Breast epithelium (tissue), 4 donors: ENCODE measurements at places on chromosomes 7 and 10. TPM values are rescaled to one million over a fixed set of nuclear protein-coding genes. Genes with fewer than 3 reads are reported as not detected.

GRCh38 chr7:54705436-54705835, 53.6 kb downstream of the SEC61G start:
- no peak overlapping the region for H3K4me3 ChIP-seq
- H3K36me3 ChIP-seq: no peaks in the 10 kb centered on the region
- no peaks in the 10 kb centered on the region for H3K4me1 ChIP-seq
- H3K27me3 ChIP-seq: no peaks in the 10 kb centered on the region
- no peak for DNase-seq
- H3K27ac ChIP-seq: no peak overlapping the region

- H3K27me3 ChIP-seq: no peaks in the 10 kb centered on the region
- DNase-seq: no peak
- no peak overlapping the region for H3K27ac ChIP-seq
- no peak overlapping the region for H3K4me3 ChIP-seq
Observed at GRCh38 chr7:36215457-36215765, 62.4 kb downstream of the EEPD1 start.

GRCh38 chr7:19294619-19295018, 149.4 kb upstream of the FERD3L start:
- DNase-seq: no peak
- no peaks in the 10 kb centered on the region for H3K27me3 ChIP-seq

DNA sequence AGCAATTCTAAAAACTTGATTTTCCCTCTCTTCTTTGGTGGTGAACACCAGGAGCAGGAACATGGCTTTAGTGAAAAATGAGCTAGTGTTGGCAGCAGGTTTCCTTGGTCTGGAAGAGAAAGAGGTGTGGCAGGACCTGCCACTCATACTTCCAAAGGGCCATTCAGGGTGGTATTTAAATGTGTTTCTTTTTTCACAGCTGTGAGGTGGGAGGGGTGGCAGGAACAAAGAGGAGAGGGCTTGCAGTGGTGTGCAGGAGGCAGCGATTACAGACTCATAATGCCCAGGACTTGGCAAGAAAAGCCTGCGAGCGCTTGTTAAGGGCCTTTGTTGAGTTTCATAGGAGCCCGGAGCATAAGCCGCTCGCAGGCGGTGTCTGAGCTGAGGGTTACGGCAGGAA, 36.8 kb downstream of the WIPF3 start:
- no peaks in the 10 kb centered on the region for H3K36me3 ChIP-seq
- DNase-seq: no peak
- no peak overlapping the region for H3K4me3 ChIP-seq
- H3K27ac ChIP-seq: no peak overlapping the region

- no peak overlapping the region for H3K4me3 ChIP-seq
- peaks cover 9% of the 10 kb centered on the region for H3K4me1 ChIP-seq
- no peak for DNase-seq
- no peaks in the 10 kb centered on the region for H3K36me3 ChIP-seq
Observed at GRCh38 chr10:127904311-127905000, 2.4 kb upstream of the PTPRE start.

DNA sequence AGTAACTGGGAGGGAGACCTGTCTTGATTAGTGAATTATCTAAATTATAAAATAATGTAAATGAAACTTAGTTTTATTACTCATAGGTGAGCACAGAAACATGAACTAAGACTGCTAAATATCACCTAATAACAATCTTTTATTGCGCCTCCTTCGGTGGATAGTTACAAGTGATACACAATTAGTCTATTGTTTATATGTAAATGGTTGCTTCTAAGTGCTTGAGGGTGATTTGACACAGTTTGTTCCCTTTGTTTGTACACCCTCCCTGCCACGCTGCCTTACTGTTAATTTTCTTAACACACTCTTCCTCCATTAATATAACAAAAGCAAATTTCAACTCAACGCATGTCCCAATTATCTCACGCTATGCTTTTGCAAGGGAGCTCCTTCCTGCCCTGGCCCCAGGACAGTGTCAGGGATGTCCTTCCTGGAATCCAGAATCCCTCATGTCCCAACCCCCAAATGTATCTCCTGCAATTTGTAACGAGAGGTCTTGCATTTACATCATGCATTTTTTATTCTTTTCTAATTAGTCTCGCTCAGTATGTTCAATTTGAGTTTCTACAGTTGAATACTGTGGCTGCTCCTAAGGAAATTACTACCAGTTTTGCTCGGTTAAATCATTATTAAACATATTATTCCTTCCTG, 4.2 kb downstream of the NPSR1 start:
- H3K4me1 ChIP-seq: no peaks in the 10 kb centered on the region
- no peaks in the 10 kb centered on the region for H3K27me3 ChIP-seq
- no peak overlapping the region for H3K27ac ChIP-seq
- H3K36me3 ChIP-seq: no peaks in the 10 kb centered on the region
- DNase-seq: no peak

- no peak for DNase-seq
- H3K27me3 ChIP-seq: no peaks in the 10 kb centered on the region
- no peak overlapping the region for H3K4me3 ChIP-seq
- no peaks in the 10 kb centered on the region for H3K4me1 ChIP-seq
Observed at GRCh38 chr7:2279896-2280295, 34.3 kb downstream of the SNX8 start.

DNA sequence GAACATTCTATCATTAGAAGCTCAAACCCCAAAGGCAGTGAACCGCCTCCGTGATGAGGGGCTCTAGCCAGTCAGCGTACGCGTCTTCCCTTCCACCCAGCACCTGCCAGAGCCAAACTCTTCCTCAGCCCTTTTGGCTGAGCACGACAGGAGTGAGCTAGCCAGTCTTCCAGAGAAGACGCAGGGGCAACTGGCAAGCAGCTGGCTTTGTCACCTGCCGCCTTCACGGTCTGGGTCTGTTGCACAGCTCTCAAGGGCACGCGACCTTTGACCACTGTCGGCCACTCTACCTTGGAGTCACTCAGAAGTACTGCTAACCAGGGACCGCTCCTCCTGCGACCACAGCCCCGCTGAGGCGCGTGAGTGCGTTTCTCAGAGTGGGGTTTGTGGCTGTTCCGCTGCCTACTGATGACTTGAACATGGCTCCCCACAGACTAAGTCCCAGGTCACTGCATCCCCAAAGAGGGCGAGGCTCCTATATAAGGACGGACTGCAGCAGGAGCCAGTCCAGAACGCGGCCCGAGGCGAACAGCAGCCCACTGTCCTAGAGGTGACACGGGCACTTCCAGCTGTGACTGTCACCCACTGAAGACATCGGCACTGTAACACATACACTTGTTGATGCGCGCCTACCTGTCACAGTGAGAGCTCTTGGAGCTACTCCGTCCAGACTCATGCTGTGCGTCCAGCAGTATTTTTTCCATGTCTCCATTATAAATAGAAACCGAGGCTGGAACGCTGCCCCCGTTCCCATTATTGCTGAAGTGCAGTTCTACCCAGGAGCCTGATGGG, 8.4 kb downstream of the BNIP3 start:
- H3K27me3 ChIP-seq: no peaks in the 10 kb centered on the region
- H3K36me3 ChIP-seq: peaks cover 8% of the 10 kb centered on the region
- H3K27ac ChIP-seq: peak overlapping the region; percentile 1
- no peak overlapping the region for H3K4me3 ChIP-seq
- DNase-seq: peak; percentile 20

GRCh38 chr7:31251441-31251840, 89.1 kb downstream of the NEUROD6 start:
- no peaks in the 10 kb centered on the region for H3K27me3 ChIP-seq
- H3K27ac ChIP-seq: no peak overlapping the region
- no peaks in the 10 kb centered on the region for H3K4me1 ChIP-seq
- H3K36me3 ChIP-seq: no peaks in the 10 kb centered on the region
- DNase-seq: no peak
- H3K4me3 ChIP-seq: no peak overlapping the region

DNA sequence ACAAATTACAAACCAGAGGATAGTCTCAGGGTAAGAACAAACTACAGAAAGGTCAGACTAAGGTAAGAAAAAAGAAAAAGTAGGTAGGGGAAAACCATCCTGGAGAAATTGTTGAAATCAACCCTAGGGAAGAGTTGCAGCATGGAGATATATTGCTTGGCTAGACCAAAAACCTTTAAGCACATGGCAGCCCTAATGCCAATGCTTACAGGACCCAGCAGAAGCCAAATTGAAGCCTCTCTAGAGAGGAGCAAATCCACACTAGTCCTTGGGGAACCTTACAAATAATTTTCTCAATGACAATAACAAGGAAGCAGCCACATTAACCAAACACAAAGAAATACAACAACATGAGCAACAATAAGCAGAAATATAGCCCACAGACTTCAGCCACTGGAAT, 81.9 kb downstream of the CNOT4 start:
- H3K36me3 ChIP-seq: no peaks in the 10 kb centered on the region
- H3K4me1 ChIP-seq: no peaks in the 10 kb centered on the region
- H3K4me3 ChIP-seq: no peak overlapping the region
- no peak for DNase-seq
- H3K27ac ChIP-seq: no peak overlapping the region
- H3K27me3 ChIP-seq: no peaks in the 10 kb centered on the region

DNA sequence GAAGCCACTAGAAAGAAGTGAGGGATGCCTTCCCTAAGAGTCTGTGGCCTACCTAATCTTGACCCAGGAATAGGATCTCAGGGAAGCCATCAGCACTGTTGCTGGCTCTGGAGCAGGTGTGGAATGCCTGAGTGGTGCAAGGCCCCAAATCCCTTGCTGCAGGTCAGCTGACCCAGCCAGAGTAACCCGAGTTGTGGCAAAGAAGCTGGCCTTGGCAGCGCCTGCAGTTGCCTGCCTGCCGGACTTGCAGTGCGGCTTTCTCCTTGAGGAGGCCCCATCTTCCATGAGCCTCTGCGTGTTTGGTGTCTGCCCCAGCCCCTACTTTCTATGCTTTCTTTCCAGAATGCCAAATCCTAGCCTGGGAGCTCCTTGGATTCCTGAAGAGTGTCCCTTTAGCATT, 5.8 kb downstream of the KIAA1217 start:
- peaks cover 5% of the 10 kb centered on the region for H3K4me1 ChIP-seq
- H3K27ac ChIP-seq: peak overlapping the region; percentile 85
- no peaks in the 10 kb centered on the region for H3K27me3 ChIP-seq
- no peaks in the 10 kb centered on the region for H3K36me3 ChIP-seq
- no peak overlapping the region for H3K4me3 ChIP-seq
- DNase-seq: no peak

CLRN3 gene
- total RNA-seq: not detected

SEMA3E gene
- 13.5 TPM for total RNA-seq

COBL gene
- total RNA-seq: 16.1 TPM
